Activated T-cell treated with anti-CD3 and anti-CD28 coated beads, Interleukin-2, amount 50 U/mL, for 4 hours (primary cell): ENCODE measurements at places on chromosomes 1 and 21. TPM values are rescaled to one million over a fixed set of nuclear protein-coding genes. Genes with fewer than 3 reads are reported as not detected.
A peak's percentile ranks its signal among the peaks of the same experiment; 100 is the strongest.

The PLEKHG5 gene
- total RNA-seq: 1.4 TPM

The VCAM1 gene
- 0.24 TPM for total RNA-seq

The MYCL gene
- total RNA-seq: 0.08 TPM

The CD84 gene
- 7.7 TPM for total RNA-seq

The LCE2B gene
- total RNA-seq: not detected

The PHC2 gene
- 31.7 TPM for total RNA-seq

- no peak for DNase-seq
Measured at GRCh38 chr1:247322849-247323586, 8.6 kb downstream of the ZNF496 start.

DNA sequence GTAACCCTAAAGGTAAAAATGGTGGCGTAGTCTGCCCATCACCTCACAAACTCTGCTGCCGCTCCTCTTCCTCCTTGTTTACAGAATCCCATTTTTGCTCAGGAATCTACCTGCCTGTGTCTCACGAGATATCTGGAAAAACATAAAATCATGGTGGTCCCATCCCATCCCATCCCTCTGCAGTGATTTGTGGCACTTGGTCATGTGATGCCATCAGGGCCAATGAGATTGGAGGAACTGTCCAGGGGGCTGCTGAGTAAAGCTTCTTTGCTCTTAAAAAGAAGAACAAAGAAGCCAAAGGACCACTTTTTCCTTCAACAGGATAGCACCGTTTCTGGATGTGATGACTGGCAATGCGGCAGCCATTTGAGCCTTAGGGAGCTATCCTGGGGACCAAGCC is 33.0 kb upstream of the CLDN14 start:
- no peak for DNase-seq

GRCh38 chr1:224498574-224499170 is 64.1 kb upstream of the WDR26 start:
- no peak for DNase-seq

DNA sequence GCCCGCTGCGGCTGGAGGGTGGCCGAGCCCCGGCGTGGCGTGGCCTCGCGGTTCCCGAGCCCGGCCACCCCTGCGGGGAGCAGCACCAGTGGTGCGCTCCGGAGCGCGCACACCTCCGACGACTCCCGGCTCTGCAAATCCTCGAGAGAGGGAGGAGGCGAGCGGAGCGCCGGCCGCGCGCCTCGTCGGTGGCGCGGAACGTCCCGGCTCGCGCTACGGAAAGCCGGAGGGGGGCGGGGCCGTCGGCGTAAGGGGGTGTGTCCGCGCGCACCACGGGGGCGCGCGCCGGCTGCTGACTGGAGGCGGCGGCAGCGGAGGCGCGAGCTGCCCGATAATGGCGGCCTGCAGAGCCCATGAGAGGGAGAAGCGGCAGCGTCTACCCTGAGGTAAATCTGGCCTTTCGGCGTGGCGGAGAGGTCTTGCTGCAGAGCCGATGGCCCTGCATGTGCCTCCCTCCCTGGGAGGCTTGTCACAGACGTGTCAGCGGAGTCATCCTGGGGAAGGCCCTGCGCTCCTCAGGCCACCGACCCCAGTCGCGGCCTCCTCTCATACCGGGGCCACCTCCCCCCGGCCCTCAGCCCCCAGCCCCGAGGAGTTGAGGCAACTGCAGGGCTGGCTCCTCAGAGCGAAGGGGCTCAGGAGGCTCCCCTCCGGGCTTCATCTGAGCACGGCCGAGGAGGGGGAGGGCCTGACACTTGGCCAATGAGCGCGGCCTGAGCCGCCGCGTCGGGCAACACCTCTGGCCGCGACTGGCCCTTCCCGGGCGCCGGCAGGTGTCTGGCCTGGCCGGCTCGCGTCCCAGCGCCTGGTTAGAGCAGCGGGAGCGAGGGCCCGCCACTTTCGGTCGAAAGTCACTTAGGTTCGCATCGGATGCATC is at the start of gene PDIK1L:
Gene PDIK1L (plus strand): TSS at position 295 of the 877 bp plus-strand sequence. CDS start 2,485 bp downstream, outside the sequence.
- peak; percentile 94 for DNase-seq

DNA sequence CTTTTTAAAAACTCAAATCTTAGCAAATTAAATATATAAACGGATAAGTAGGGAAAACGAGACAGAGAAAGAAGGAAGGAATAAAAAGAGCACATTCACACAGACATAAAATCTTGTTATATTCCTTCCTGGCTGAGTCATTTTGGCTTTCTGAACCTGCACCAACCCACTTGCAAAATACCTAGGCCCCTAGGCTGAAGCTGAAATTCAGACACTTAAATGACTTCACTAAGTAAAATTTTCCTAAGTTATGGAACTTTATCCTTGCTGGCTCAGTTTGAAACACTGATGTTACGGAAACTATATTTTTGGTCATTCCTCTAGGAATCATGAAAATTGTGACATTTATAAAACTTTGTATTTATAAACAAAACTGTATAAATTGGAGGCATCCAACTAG is 462.8 kb upstream of the NFIA start:
- DNase-seq: no peak

DNA sequence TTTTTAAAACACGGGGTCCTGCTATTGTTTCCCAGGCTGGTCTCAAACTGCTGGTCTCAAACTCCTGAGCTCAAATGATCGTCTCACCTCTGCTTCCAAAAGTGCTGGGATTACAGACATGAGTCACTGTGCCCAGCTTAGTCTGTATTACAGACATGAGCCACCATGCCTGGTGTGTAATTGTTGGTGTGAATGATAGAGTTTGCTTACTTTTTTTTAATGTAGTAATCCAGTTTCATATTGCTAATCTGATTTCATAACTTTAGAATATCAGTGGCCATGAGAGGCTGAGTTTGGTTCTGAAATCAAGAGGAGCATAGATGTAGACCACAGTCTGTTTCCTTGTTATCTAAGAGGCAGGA is 3.4 kb downstream of the EPB41 start:
- DNase-seq: no peak

DNA sequence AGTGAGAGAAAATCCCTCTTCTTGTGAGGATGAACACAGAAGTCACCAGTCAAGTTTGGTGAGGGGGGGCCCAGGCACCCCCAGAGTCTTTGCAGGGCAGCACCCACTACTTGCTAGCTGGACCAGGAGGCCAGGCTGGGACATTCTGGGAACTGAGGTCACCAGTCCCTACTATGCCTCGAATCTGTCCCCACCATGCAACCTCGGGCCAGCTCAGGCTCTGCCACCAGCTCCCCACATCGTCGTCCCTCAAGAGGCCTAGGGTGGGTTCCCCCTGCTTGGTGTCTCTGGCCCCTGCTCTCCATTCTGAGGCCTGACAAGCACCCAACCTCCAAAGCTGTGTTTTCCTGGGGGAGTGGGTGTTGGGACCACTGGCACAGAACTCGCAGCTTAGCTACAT is 22.2 kb upstream of the ZNF678 start:
- DNase-seq: no peak

- no peak for DNase-seq
Measured at GRCh38 chr1:178723546-178723945, 1.5 kb upstream of the RALGPS2 start.

GRCh38 chr1:47963568-47964358 is 33.4 kb downstream of the TRABD2B start:
- DNase-seq: no peak

DNA sequence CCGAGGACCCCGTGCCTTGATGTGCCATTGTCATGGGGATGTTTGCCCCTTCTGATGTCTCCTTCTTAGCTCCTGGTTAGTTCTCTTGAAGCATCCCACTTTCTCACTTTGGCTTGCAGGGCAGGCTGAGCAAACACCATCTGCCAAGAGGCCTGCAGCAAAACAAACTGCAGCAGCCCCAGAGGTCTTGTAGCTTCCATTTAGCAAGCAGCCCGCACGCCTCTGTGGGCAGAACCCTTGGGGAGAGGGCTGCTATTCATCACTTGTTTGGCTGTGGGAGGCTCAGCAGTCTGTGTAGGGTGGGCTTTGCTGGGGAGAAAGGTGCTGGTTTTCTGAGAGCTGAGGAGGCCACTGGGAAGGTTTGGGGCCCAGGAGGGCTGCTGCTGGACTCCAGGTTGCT is 56.7 kb downstream of the KCNC4 start:
- DNase-seq: no peak

GRCh38 chr1:173417563-173417962 is 59.6 kb upstream of the PRDX6 start:
- no peak for DNase-seq
